ENCODE measurements at places on chromosomes 7 and 10.
A peak's percentile ranks its signal among the peaks of the same experiment; 100 is the strongest.

DNA sequence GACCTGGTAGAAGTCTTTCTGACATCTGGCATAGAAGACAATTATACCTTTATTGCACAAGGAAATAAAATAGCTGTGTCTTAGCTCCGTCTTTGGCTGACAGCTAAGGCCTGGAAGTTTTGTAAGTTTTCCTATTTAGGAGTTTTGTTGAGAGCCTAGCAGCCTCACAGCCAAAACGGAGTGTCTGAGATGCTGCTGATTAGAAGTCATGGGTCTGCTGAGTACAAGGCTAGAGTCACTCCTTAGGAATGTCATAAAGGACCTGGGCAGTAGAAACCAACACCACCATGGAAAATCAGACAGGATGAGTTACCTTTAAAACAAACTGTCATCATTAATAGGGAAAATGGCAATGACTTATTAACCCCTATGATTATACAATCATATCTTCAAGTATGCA lies 442.5 kb downstream of the KCNMA1 start:
- DNase-seq: no peak

DNA sequence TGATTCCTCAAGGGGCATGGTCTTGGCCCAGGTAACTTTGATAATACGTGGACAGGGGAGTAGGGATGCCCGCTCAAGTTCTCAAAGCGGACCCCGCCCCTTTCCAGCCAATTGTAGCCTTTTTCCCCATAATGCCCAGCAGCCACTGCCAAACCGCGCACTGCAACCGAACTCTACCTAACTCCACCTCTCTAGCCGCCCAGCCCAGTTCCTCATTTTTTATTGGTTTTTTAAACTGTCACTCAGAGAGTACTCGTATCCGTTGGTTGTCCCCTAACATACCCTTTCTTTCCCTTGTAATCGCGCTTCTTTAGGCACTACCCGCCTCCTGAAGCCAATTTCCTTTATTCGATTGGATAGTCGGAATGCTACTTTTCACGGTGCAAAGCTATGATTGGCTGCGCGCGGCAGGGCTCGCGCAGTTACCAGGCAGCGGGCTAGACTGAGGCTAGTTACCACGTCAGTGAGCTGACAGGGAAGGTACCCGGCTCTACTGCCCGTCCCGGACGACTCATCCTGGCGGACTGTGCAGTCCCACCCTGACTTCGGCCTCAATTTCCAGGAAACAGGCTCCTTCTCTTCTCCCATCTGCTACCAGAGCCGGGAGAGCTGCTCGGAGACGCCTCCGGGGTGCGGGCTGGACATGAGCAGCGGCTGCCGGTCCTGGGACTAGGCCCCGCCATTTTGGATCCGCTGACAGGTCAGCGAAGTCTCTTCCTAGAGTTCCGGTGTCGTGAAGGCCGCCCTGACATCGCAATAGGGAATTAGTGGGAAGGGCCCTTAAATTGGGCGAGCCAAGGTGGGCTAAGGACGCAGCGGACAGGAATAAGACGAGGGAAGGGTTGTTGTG lies at the start of gene GBF1:
Gene GBF1, plus strand, starts transcription at position 451 of the 850 bp plus-strand sequence. CDS start 13,407 bp downstream, outside the sequence.
- peak; percentile 94 for DNase-seq

DNA sequence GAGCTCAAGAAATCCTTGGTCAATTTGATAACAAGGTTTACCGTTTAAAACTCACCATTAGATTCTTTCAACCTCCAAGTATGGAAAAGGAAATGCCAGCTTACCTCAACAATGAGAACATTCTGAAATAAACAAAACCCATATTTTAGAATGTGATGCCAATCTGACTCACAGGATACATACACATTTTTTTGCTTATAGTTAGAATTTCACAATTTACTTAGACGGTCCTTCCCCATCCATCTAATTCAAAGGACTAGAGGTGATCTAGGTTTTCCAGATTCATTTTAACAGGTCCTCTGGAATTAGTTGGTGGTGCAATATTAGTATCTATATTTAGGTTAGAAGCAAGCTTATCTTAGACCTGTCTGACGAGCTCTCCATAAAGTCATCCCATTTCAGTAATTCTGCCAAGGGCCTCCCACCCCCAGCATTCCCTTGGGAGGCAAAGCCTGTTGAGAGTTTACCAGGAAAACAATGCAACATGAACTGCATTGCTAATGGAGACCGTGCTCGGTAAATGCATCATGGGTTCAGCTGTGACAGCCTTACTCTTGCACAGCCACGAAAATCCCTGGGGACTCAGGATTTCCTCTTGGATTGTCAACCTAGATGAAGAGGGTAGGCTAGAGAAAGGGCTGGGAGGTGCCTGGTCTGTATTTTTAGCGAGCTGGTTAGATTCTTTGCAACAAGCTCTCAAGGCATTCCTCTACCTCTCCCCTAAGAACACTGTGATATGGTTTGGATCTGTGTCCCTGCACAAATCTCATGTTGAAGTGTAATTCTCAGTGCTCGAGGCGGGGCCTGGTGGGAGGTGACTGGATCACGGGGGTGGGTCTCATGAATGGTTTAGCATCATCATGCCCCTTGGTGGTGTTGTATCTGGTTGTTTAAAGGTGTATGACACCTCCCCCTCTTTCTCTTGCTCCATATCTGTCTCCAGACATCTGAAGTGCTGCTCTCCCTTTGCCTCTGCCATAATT lies 93.8 kb downstream of the PRTFDC1 start:
- no peak for DNase-seq

DNA sequence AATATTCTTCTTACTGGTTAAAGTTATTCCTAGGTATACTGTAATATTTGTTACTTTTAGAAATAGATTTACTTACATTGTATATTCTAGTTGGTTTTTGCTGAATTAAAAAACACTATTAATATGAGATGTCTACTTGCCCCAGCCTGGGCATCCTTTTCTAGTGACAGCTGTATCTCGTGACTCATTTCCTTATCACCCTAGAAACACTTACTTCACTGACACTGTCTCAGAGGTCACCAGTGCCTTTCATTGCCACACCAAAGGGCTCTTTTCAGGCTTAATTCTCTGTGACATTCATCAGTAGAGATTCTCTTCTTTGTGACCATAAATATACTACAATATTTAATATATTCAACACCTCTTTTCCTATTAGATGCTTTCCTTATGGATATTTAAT lies 194.7 kb downstream of the GALNT17 start:
- DNase-seq: no peak

DNA sequence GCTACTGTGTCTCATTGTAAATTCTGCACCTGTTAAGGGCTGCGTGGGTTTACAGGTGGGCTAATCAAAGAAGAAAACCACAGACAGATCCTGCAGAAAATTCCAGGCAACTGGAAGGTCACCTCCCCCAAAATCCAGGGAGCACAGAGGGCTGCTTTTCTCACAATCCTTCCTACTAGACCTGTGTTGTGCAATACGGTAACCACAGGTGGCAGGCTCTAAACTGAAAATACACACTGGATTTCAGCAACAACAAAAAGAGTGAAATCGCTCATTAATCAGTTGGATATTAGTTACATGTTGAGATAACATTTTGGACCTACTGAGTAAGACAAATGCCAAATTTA lies 83.2 kb downstream of the SLC16A9 start:
- no peak for DNase-seq

GRCh38 chr10:96619796-96620773 lies 33.3 kb upstream of the TM9SF3 start:
- no peak for DNase-seq

DNA sequence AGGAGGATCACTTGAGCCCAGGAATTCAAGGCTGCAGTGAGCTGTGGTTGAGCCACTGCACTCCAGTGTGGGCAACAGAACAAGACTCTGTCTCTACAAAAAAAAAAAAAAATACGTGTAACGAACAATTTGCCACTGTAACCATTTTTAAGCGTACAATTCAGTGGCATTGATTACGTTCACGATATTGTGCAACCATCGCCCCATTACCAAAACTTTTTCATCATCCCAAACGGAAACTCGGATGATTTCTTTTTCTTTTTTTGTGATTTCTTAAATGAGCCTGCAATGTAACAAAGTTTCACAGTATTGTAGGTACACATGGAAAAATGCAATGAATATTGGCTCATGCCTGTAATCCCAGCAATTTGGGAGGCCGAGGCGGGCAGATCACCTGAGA lies 9.5 kb downstream of the GRIFIN start:
- no peak for DNase-seq

DNA sequence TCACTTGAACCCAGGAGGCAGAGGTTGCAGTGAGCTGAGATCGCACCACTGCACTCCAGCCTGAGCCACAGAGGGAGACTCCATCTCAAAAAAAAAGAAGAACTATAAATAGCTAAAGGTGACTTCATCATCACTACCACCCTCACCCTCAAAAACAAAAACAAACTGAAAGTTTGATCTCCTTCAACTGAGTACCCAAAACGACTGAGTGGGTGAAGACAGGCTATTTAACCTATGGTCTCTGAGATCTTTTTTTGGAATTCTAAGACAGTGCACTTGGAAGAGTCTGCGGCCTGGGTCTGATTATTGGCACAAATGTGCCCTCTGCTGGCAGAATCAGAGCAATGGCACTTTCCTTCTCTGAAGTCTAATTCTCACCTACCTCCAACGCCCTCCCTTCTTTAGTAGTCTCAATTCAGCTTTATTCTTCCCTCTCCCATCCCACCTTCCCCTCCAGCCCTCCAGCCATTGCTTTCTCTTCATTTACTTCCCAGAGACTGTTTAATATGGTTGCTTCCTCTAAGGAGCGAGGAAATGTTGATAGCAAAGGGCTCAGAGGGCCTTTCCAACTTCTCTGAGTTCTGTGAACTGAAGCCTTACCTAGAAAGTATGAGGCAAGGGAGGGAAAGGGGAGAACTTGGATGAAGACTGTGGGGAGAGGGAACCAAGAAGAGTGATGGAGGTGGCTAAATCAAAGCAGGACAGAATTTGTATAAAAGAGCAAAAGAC lies 2.9 kb upstream of the MYOZ1 start:
- peak; percentile 50 for DNase-seq

DNA sequence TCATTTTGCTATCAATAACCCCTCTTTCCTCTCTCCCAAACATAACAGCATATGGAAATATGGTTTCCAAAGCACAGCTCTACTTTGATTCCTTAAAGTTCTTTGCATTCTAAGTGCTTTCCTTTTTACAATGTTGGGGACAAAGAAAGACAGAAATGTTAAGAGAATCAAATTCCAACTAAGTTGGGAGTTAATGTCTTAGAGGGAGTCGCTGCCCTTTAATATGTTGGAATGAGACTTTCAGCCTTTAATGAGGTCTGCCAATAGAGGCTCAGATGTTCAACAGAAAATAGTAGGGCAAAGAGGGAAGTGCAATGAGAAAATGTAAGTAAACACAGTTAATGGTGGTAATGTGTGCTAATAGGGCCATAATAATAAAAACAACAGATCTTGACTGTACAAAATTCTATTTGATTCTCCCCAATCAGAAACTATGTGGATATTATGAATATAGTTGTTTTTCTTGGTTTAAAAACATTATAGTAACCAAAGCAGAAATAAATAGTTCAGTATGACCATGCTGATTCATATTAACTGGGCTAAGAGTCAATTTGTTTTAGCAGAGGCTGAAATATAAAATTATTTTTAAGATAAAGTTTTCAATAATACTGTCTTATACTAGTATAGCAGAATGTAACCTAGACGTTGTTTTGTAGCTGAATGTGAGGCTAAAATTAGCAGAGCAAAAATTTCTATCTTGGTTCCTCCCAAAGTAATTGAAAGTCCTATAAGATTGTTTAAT lies 10.3 kb downstream of the HYCC1 start:
- no peak for DNase-seq

DNA sequence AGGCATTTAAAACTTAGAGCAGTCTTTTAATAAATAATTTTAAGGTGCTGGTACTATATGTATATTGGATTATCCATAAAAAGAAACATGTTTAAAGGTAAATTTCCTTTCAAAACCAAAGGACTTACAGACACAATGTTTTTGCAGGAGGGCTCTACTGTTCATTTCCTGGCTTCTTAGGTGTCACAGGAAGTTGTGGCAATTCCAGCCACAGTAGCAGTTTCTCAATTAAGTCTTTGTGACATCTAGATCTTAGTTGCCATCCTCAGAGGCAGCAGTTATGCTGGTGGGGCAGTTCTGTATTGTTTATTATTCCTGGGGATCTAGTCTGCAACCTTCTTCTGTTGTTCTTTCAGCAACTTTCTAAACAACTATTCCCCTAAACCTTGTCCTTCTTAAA lies 460.1 kb downstream of the MAGI2 start:
- DNase-seq: no peak

- no peak for DNase-seq
These were observed 134.9 kb downstream of the CAMK1D start for GRCh38 chr10:12484002-12484918.

DNA sequence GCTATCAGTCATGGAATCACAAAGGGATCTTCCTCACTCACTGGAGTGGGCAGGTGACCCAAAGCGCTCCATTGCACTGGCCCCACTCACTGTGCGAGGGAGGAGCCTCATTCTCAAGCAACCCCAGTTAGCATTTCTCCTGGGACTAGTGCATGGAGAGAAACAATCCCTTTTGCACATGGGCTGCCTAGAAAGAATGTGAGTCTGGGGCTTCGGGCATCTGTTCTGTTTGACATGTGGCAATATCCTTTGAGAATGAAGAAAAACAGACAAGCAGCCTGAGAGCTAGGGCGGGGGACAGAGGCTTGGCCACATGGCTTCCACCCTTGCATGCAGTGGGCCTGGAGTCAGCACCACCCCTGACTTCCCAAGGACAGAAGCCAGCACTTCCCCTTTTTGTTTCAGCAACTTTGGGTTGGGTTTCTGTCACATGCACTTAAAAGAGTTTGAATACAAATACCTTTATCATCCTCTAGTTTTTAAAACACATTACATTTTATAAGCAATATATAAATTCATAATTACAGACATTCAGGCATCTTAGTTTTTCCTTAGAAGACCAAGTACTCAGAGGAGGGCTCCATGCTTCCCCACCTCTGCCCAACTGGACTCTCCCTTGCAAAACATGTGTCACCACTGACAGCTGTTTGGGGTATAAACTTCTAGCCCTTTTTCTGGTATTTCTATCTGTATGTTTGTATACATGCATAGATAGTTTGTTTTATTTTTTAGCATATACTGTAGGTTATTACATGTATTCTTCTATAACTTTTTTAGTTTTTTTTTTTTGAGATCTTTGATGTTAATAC lies 73.8 kb downstream of the RBM20 start:
- DNase-seq: peak; percentile 37

DNA sequence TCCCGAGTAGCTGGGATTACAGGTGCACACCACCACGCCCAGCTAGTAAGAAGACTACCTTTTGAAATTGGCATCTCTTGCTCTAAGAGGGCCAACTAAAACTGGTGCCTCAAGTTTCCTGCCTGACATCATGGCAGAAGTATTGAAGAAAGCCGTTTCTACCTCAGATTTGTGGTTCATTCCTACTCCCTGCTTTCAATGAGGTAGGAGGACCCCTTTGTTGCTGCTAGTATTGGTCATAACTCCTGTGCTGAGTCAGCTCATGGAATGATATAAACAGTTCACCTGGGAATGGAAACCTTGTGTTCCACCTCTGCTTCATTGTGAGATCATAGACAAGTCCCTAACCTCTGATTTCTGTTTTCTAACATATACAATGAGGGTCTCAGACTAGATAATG lies 82.8 kb downstream of the CDK6 start:
- no peak for DNase-seq

DNA sequence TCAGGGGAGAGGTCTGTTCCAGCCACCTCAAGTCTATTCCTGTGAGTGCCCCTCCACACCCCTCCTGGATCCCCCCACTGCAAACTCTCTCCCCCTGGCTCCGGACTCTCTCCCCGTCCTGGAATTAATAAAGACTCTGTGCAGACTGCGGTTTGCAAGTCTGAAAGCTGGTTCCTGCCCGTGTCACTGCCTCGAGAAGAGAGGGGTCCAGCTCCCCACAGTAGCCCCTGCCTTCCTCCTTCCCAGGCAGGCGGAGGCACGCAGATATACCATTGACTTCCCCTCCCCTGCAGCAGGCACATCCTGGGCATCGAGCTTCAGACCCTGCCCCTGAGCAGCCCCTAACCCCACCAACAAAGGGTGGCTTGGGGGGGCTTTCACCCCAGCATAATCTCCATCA lies 2.2 kb upstream of the ELN start:
- DNase-seq: no peak

Measured in CD4-positive, alpha-beta T cell treated with Interferon gamma for 1 hour (primary cell).